Suppressor macrophage treated with lipopolysaccharide for 1 hour (primary cell): ENCODE measurements at places on chromosomes 6 and 20.

DNA sequence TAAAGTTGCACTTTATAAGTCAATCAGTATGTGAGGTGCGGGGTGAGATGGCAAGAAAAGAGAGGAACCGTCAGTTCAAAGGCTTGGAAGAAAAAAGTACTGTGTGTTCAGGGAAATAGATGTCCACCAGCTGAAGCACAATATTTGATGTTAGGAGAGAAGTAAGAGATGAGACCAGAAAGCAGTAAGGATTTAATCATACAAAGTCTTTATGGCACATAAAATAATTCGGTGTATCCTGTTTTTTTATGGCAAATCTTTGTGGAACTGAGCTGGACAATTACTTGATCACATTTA is 197.2 kb downstream of the FAXC start:
- no peak for DNase-seq

- DNase-seq = no peak
Observed at GRCh38 chr6:139508576-139508975, 134.1 kb upstream of the CITED2 start.

- DNase-seq = no peak
Observed at GRCh38 chr6:106247733-106248132, 77.8 kb downstream of the ATG5 start.

DNA sequence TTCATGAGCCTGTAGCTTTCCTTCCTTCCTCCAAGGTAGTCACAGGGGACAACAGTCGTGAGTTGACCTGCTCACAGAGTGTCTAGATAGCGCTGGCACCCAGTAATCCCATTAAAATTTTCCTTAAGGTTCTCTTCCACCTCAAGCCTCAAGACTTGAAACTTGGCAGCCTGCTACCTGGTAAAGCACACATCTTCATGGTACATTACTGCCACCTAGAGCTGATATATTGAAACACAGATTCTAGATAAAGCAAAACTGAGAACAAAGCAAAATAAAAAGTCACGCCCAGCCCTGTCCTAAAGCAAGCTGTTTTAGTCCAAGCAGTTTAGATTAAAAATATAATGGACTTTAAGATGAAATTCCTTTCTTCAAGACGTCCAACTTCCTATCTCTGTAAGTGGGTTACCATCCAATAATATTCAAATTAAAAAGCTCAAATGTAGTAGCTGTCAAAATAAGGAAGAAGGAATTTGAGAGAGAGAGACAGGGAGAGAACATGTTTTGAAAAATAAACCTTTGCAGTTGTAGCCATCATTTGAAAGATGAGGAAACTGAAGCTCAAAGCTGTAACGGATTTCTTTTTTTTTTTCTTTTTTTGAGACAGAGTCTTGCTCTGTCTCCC is 50.7 kb upstream of the CD83 start:
- peak; percentile 83 for DNase-seq

GRCh38 chr6:156955494-156956183 is 178.5 kb downstream of the ARID1B start:
- DNase-seq = no peak

GRCh38 chr6:123091091-123091895 is 95.3 kb downstream of the CLVS2 start:
- DNase-seq = no peak

DNA sequence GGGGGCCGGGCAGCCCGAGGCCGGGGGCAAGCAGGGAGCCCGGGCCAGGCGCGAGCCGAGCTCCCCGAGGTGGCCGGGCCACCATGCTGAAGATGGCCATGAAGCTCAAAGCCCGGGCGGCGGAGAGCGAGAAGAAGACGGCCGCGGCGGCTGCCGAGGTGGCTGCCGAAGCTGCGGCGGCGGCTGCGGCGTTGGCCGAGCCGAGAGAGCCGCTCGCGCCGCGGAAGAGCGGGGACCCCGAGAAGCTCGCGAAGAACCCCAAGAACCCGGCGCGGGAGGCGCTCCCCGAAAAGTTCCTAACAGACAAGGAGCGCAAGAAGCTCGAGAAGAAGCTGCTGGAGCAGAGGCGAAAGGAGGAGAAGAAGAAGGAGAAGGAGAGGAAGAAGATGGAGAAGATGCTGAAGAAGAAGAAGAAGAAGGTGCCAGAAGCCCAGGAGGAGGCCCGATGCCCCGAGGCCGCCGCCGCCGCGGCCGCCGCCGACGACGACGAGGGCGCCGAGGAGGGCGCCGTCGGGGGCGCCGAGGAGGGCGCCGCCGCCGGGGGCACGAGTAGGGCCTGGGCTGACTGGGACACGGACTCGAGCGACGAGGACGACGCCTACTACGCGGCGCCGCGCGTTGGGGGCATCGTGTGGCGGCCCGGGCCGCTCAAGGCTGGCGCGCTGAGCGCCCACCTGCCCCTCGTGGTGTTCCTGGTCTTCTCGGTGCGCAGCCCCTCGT is 37.4 kb downstream of the GNAS start:
- no peak for DNase-seq

GRCh38 chr6:15269619-15270018 is 23.8 kb downstream of the JARID2 start:
- DNase-seq = no peak

- DNase-seq = peak; percentile 83
Observed at GRCh38 chr20:8213831-8214587, 81.9 kb downstream of the PLCB1 start.
